Hypothalamus (tissue), 51 donors: ENCODE measurements at places on chromosomes 13 and 19.

DNA sequence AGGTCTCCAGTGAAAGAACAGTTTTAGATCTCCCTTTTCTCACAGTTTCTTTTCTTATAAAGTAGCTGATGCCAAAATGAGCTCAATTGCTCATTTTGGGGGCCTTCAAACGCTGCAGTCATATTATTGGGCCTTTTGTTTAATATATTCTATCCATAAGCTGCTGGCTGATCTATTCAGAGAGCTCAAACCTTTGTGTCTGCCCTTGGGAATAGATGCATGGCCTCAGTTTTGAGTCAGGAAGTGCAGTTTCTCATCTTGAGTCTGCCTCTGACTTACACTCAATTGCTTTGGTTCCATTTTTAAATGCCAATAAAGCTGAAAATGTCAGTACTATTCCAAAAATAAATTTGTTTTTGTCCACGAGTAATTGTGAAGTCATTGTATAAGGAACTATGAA lies 468.9 kb downstream of the KLF12 start:
- no peak for DNase-seq

DNA sequence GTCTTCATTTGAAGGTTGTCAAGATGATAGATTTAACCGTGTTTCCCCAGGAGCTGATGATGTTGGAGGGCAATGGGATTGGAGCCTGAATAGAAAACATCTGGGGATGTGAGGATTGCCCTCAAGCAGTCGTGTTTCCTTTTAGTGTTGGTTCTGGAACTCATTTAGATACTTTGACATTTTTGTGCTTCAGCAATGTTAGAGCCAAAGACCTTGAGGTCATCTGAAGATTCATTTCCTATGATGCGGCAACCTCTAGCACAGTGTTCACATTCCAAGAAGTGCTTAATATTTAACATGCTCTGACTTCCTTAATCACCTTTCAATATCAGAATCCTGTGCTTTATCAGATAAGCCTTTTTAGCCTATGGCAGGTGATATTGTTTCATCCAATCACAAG lies 82.7 kb downstream of the SLC10A2 start:
- no peak for DNase-seq

- DNase-seq, result no peak
These were observed 20.5 kb upstream of the RASA3 start for GRCh38 chr13:114152831-114153371.

- no peak for DNase-seq
These were observed 181.1 kb downstream of the NUFIP1 start for GRCh38 chr13:44808185-44808584.

DNA sequence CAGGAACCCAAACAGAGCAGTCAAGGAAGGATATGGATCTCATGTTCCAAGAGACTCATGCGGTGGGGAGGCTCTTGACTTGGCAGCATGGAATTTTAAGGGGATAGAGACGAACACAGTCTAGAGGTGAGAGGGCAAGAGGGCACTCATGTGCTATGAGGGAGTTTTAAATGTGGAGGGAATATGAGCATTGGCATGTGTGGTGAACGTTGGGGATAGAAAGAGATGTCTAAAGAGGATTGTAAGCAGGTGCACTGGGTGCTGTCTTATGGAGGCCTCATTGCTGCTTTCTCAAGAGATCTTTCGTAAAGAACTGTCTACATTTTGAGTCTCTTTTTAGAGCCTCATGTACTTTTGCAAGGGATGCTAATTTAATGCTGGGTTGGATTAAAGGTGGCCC lies 600.3 kb upstream of the GPC6 start:
- DNase-seq, result no peak

DNA sequence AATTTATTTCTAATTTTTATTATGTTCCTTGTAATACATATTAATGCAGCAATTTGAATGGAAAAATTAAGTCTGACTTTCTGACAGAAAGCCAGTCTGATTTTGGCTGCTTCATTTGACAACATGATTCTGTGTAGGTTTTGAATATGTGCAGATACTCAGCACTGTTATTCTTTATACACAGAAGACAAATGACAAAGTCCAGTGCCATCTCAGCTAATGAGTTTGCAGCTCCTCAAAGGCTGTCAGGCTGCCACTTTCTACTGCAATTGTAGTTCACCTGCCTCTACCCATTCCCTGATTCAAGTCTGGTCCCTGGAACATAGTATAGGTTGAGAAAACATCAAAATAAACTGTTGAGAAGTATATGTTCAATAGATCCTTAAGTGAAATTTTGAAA lies 2.9 kb upstream of the CHAMP1 start:
- DNase-seq, result no peak

- DNase-seq, result no peak
These were observed 64.9 kb upstream of the FGF14 start for GRCh38 chr13:102466610-102467190.

- no peak for DNase-seq
These were observed 67.8 kb upstream of the SERTM1 start for GRCh38 chr13:36606060-36606459.

GRCh38 chr19:39083983-39084731 lies at the start of gene ACP7:
Gene ACP7 (plus strand): TSS chr19:39084368. CDS start chr19:39085270, 902 bp downstream.
- no peak for DNase-seq

DNA sequence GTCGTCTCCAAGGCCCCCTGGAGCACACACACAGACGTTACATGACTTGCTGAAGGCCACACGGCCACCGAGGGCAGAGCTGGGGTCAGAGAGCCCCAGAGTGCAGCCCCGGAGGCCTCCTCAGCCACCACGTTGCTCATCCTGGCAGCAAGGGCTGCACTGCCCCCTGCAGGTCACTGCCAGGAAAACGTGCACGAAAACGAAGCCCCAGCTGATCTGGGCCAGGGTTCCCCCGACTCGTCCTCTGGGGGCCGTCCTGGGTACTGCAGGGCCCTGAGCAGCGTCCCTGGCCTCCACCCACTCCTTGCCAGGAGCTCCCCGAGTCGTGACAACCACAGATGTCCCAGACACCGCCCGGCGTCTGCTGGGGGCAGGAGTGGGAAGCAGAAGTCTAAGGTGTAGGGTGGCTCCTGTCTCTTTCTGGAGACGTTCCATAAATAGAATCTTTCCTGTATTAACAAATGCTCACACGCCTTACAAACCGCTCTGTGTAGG lies 3.4 kb downstream of the TPGS1 start:
- DNase-seq, result peak; percentile 20

- DNase-seq, result no peak
These were observed 9.7 kb downstream of the GPR42 start for GRCh38 chr19:35380450-35381124.

GRCh38 chr13:27379694-27380641 lies 44.5 kb upstream of the GTF3A start:
- peak; percentile 16 for DNase-seq

GRCh38 chr19:5537870-5538269 lies 29.9 kb downstream of the TINCR start:
- no peak for DNase-seq

DNA sequence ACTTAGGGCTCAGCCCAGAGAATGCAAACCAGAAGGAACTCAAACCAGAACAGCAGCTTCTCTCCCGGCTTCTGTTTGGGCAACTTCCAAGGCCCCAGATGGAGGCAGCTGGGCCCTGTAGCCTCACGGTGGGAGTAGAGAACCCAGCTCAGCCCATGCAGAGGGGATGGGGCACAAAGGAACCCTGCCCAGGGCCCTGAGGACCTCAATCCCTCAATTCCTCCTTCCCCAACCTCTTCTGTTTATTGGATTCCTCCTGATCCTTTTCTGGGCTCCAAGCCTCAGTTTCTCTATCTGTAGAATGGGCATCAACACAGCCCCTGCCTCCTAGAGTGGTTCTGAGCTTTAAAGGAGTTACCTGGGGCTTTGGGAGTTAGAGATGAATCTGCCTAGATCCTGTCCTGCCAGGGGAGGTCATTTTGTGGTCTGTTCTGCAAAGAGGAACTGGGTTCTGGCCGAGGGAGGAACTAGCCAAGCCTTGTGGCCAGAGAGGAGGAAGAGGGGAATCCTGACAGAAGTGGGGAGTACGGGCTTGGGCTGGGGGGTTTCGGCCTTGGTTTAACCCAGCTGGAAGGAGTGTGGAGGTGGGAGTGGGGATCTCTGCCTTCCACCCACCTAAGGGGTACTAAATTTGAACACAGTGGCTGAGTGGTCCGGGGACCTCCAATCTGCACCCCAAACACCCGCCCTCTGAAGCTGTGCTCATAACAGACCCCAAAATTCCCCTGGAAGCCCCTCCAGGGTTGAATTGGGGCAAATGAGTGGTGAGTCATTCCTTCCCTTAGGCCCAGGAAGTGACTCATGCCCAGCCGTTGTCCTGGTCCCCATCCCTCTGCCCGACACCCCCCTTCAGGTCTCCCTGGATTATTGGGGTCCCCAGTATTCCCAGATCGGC lies 2.7 kb downstream of the ADGRE5 start:
- no peak for DNase-seq

DNA sequence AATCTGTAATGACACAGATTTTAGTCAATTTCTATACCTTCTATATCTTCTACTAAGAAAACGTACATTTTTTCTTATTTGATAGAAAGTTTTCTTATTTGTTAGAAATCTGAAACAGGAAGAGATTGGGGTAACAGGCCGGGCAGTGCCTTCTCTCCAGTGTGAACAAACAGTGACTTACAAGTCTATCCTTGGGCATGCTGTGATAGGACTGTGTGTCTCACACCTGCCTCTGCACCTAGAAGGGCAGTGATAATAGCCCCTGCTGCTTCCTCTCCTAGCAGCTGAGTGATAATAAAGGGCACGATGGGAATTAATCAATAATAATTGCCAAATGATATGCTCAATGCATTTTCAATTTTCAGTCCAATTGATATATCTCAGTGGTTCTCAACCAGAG lies 1.4 kb downstream of the TMEM272 start:
- no peak for DNase-seq

DNA sequence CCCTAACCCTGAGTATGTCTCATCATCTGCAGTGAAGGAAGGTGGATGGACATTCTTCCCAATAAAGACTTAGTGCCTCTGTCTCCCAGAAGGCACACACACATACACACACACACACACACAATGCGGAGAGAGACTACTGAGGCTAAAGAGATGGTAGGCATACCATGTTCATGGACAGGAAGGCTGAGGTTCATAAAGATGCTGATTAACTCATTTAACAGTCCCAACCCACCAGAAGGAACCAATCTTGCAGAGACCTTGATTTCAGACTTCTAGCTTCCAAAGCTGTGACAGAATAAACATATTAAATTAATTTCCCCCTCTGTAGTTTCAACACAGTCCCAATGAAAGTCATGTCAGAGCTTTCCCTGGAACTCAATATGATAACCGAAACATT lies 33.1 kb downstream of the ARRDC2 start:
- no peak for DNase-seq

DNA sequence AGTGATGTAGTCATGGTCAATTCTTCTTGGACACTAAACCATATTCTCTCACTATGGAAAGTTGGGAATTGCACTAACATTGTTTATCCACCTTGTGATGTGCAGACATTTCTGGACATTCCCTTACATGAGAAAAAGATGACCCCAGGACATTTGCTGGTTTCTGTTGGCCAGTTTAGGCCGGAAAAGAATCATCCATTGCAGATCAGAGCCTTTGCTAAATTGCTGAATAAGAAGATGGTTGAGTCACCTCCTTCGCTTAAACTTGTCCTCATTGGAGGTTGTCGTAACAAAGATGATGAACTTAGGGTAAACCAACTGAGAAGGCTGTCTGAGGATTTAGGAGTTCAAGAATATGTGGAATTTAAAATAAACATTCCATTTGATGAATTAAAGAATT lies at the start of gene UTP14C:
Gene UTP14C (plus strand): TSS at position 211 of the 400 bp plus-strand sequence. CDS start 4,114 bp downstream, outside the sequence.
- DNase-seq, result no peak

DNA sequence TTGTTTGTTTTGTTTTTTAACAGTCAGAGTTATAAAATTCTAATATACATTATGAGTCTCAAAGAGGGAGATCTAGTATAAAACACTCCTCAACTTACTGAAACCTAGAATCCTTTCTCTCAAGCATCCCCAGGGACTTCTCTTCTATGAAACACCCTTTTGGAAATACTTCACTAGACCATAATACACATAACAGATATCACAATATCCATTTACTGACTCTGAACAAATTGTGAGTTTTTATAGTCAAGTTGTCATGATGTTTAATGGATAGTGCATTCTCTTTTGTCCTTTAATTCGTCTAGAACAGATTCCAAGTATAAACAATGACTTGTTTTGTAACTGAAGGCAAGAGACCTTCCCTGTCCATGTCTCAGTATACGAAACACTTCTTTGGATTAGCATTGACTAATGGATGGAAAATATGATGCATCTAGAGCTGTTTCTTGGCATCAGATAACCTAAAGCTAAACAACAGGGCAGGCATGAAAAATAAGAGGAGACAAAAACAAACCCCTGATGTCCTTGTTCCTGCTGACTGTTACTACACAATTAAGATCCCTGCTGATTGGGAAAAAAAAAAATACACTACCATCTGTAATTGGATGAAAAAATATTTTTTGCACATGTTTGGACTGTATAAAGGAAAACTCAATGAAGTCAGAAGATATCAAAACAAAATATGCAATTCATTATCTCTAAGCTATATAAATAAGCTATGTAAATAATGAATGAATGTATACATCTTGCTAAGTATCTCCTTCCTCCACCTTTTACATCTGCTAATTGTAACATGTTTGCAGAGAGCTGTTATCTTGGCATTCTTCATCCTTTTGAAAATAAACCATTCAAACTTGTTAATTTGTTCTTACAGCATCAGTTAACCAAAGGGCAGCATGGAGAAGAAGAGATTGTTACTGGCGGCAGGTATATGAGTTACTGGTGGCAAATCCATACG lies 214.2 kb downstream of the LACC1 start:
- DNase-seq, result no peak

- DNase-seq, result no peak
These were observed 8.9 kb upstream of the MYO1F start for GRCh38 chr19:8585894-8586750.

- no peak for DNase-seq
These were observed 62.0 kb downstream of the TEX29 start for GRCh38 chr13:111382411-111382810.

DNA sequence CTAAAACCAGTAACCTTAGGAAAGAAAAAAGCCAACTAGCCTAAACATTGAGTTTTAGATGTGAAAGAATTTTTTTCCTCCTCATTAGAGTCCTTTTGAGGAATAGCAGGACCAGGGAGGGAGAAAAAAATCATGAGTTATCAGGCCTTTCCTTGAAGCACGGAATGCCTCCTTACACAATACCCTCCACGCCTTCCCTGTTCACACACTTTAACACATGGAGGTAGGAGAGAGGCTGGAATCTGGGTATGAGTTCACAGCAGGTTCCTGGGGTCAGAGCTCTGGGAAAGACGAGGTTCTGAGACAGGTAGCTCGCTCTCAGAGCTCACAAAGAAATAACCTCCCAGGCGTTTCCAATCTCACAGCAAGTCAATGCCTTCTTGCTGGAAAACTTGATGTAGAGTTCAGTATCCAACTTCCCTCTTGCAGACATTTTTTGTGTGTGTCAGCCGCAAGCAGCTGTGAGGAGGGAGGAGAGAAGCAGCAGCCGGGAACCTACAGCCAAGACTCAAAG lies 716 bp downstream of the ZNF573 start:
- no peak for DNase-seq

- no peak for DNase-seq
These were observed 36.1 kb downstream of the CRTC1 start for GRCh38 chr19:18719541-18719940.

- DNase-seq, result peak; percentile 50
These were observed at the start of gene SMAD9 for GRCh38 chr13:36919833-36920615. Gene SMAD9 (minus strand): TSS chr13:36920238. CDS start chr13:36879689, 40,549 bp downstream.

- no peak for DNase-seq
These were observed 18.0 kb downstream of the ZAR1L start for GRCh38 chr13:32297206-32297605.
